ENCODE measurements at places on chromosomes 7 and 10.
A peak's percentile ranks its signal among the peaks of the same experiment; 100 is the strongest.

- no peak for DNase-seq
Measured at GRCh38 chr10:27792216-27792615, 46.6 kb upstream of the MKX start.

GRCh38 chr10:63099734-63100133 lies 33.4 kb upstream of the NRBF2 start:
- no peak for DNase-seq

GRCh38 chr10:78210548-78210947 lies 176.9 kb downstream of the RPS24 start:
- no peak for DNase-seq

DNA sequence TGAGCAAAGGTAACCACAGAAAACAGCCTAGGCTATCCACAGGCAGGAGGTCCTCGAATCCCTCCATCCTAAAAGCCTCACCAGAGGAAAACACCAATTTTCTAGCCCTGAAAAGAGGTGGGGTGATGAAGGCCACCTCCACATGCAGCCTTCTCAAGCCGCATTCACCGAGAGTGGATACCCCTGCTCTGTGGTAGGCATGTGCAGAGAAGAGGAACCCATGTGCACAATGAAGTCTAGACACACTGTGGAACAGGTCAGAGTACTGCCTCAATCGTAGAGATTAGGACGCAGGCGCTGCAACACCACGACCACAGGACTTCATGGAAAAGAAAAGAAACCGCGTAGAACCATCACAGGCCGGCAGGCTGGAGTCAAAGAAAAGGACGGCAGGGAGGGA lies 38.8 kb downstream of the GRB10 start:
- DNase-seq: no peak

- DNase-seq: peak; percentile 60
Measured at GRCh38 chr7:54932818-54933543, 85.8 kb upstream of the EGFR start.
